ENCODE measurements at places on chromosomes 5 and 9. TPM values are rescaled to one million over a fixed set of nuclear protein-coding genes. Genes with fewer than 3 reads are reported as not detected.

MEGF10 gene
- total RNA-seq, result 0.14 TPM

FIBCD1 gene
- 1.5 TPM for total RNA-seq

STPG3 gene
- total RNA-seq, result not detected

CFAP90 gene
- total RNA-seq, result not detected

MYORG gene
- total RNA-seq, result 0.43 TPM

CD72 gene
- total RNA-seq, result 1.7 TPM

SNCB gene
- not detected for total RNA-seq

TRAF1 gene
- 2.3 TPM for total RNA-seq

CDH10 gene
- 1.7 TPM for total RNA-seq

C6 gene
- 0.28 TPM for total RNA-seq

INSL4 gene
- not detected for total RNA-seq

SPATA31D4 gene
- not detected for total RNA-seq

MBLAC2 gene
- total RNA-seq, result 2.8 TPM

LTC4S gene
- 0.65 TPM for total RNA-seq

SPINK6 gene
- 15.6 TPM for total RNA-seq

ARSI gene
- 22.2 TPM for total RNA-seq

CCNJL gene
- total RNA-seq, result 0.18 TPM

FAM221B gene
- not detected for total RNA-seq

DOCK2 gene
- 4.4 TPM for total RNA-seq

LRRC70 gene
- total RNA-seq, result 0.57 TPM

ZBTB26 gene
- total RNA-seq, result 2.4 TPM

GDA gene
- not detected for total RNA-seq
